ENCODE measurements at places on chromosomes 3 and 15.
A peak's percentile ranks its signal among the peaks of the same experiment; 100 is the strongest.

- no peak for DNase-seq
These were observed 49.8 kb downstream of the NIPA2 start for GRCh38 chr15:22888120-22888859.

DNA sequence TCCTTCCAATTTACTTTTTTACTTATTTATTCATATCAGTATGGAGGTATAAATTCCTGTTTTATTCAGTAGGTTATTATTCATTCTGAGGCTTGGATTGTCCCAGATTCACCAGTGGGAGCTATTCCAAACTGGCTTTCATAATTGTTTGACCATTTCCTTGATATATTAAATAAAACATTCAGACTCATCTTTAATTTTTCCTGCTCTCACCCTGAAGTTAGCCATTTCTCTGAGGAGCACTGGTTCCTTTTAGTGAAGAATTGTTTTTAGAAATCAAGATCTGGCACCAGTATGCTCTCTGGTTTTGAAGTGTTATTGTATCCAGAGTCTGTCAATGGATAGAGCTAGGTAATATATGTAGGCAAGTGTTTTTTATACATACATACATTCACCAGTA, 66.9 kb upstream of the DCBLD2 start:
- no peak for DNase-seq

DNA sequence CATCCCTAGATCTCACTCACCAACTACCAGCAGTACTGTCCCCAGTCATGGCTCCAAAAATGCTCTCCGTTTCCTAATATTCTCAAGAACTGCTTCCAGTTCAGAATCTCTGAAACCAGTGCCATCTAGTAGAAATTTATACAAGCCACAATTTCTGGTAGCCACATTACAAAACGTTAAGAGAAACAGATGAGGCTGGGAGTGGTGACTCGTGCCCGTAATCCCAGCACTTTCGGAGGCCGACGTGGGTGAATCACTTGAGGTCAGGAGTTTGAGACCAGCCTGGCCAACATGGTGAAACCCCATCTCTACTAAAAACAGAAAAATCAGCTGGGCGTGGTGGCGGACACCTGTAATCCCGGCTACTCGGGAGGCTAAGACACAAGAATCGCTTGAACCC, 78.4 kb upstream of the RAD18 start:
- no peak for DNase-seq

DNA sequence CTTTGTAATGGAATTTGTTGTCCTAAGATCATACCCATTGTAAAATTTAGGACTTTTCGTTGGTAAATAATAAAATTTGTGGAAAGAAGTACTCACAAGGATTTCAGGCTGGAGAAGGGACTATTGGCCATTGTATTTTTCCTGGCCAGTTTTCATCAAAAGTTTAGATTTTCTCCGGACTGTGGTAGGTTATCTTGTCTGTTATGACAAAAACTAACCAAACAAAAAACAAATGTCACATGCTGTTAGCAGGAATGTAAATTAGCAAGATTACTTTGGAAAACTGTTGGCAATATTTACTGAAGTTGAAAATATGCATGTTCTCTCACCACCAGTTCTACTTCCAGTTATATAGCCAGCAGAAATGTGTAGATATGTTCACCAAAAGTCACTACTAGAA, 27.8 kb downstream of the PDE8A start:
- DNase-seq: no peak

- no peak for DNase-seq
These were observed 56.0 kb upstream of the FAM3D start for GRCh38 chr3:58722561-58722960.

GRCh38 chr3:169668957-169669741, 5.6 kb upstream of the MECOM start:
- DNase-seq: no peak

DNA sequence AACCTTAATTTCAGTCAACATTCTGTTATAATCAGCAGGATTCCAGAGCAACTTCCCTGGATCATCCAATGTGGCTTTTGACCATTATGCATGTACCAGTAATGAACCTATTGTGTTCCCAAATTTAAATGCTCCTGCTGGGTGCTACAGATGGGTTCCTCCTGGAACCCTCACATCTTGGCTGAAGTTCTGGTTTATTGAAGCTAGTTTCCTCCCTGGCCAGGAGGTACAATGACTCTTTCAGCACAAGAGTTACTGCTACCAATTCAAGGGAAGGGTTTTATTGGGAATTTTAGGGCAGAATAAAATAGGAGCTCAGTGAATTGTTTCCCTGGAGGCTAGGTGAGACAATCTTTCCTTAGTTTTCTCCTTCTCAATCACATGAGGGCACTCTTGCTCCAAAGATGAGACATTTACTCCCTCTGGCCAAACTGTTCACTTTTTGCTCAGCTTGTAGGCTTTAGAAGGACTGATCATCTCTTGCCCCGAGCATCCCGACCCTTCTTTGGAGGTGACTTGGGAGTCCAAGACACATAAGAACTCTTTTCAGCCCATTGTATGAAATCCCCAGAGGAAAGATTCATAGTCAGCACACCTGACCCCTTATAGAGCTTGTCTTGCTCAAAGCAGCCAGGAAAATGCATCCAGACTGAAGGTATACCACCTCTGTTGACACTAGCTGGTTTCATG, 8.8 kb upstream of the NPHP3 start:
- no peak for DNase-seq

DNA sequence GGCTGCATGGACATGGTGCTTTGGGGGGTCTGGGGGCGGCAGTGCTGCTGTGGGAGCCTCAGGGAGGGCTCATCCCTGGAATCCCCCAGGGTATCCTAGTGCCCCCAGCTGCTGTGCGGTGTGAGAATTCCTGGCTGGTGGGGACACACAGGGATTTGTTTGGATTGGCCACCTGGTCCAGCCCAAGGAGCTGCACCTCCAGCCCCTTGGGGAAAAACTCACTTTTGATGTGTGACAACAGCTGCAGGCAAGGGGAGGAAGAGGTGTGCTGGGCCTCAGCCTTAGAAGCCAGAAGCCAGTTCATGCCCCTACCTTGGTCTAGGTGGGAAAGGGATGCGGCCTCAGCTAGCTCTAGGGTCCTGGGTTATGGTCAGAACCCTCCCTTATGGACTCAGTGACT, 8.4 kb upstream of the COMMD4 start:
- DNase-seq: no peak

- DNase-seq: no peak
These were observed 177.8 kb downstream of the KLF13 start for GRCh38 chr15:31504462-31504839.

DNA sequence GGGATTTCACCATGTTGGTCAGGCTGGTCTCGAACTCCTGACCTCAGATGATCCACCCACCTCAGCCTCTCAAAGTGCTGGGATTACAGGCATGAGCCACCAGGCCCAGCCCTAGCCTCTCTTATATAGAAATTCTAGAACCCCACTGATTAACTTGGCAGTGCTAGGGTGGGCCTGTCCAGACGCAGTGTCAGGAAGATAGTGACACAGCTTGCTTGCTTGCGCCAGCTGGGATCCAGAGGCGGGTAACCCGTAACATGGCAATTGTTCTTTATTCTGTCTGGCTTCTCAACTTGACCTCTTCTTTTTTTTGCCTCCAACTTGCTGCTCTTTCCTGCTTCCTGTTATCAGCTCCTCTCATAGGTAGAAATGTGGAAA, 16.2 kb downstream of the CEP19 start:
- no peak for DNase-seq

- DNase-seq: no peak
These were observed 90.6 kb downstream of the SLC9A9 start for GRCh38 chr3:143757691-143758090.

GRCh38 chr3:111667621-111668239, 72.6 kb upstream of the ZBED2 start:
- DNase-seq: peak; percentile 68

GRCh38 chr3:38360345-38360744, 13.8 kb downstream of the XYLB start:
- no peak for DNase-seq

DNA sequence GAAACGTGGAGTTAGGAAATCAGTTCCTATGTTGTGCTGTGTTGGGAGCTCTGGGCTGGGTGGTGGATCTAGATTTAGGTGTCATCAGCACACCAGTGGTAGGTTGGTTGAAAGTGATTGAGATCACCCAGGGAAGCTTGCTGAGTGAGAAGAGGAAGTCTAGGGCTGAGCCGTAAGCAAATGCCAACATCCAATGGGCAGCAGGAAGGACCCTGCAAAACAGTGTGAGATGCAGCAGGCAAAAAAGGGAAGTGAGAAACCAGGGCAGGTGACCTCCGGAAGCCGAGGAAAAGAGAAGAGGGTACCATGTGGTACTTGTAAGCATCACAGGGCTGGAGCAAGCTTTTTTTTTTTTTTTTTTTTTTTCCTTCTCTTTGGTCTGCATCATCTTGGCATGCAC, 15.9 kb upstream of the COPG1 start:
- DNase-seq: no peak

DNA sequence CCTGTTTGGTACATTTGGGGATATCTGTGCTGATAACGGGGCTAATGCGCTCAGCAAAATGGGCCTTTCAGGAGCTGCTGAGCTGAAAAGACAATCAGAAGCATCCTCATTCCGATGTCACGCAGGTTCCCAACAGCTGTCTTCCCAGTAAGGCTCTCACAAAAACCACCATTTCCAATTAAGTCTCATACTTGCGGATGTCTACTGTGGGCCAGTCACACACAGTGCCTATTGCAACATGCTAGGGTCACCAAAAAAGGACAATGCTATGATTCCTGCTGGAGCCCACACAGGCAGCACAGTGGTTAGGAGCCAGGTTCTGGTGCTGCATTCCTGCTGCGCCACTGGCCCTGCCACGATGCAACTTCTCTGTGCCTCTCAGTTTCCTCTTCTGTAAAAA, 16.4 kb upstream of the LDHAL6B start:
- no peak for DNase-seq

DNA sequence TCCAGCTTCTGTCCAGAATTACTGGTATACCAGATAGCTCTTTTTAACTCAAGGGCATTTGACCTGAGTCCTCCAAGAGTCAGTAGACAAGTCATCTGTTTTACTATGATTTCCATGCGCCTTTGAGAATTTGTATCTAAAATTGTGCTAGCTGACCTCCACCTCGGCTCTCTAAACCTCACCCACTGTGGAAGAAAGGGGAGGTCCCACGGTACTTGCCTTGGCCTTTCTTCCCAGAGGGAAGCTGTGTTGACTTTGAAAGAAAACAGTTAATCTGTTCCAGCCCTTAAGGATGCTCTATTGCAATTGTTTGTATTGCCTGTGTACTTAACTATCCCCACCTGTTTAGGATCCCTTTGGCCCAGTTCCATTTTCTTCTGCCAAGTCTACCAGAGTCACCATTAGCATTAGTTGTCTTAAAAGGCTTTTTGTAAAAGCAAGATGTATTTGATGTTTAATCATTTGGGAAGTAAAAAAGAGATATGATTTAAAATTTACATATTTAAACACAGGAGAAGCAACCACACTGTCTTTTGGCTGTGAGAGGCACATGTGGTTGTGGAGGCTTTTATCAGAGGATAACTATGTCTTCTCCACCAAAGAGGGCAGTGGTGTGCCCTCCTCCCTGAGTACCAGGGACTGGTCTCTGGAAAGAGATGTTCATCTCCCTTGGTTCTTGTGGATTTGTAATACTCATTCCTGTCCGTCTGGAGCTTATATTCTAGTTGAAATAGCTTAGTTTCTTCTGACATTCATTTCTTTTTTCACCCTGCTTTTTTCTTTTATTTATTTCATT, 88.8 kb downstream of the CRTC3 start:
- no peak for DNase-seq

- no peak for DNase-seq
These were observed 137.7 kb downstream of the IGF1R start for GRCh38 chr15:98785807-98786621.

DNA sequence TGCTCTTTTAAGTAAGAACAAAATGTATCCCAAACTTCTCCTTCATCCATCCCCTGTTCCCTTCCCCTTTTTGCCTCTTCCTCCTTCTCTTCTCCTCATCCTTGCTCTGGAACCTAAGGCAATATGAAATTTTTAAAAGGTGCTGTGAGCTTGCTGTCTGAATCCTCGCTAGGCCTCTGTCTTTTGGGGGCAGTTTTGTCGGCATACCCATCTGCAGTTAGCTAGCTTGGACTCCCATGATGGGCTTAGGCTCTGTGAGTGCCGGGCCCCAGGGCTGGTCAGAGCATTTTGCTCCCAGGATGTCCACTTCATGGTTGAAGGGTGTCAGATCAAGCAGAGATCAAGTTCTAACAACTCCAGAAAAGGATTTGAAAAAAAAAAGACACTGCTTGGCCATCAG, 18.6 kb downstream of the ZIC1 start:
- no peak for DNase-seq

GRCh38 chr15:65957451-65957850, 88.2 kb downstream of the RAB11A start:
- DNase-seq: no peak

DNA sequence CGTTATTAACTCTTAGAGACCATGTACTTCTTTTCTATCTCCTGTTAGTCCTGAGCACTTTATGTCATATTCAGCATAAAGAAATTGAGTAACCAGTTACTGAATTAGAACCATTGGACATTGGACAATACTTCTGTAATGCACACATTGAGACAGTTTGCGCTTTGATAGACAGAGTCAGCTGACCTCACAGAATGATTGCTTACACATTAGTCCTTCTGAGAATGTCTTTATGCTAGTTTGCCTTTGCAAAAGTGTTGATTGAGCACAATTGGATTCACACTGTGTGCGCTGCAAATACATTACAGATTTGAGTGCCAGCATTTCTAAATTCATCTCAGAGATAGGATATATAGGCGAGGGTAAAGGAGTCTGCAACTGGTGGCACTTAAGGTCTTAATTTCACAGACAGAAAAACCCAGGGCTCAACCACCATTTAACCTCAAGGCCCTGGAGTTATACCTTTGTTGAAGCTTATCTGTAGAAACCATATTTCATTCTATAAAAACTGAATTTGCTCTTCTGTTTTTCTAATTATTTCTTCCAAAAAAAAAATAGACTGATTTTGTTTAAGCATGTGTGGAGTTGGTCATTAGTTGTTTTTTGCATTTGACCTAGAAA, 3.8 kb downstream of the SERPINI1 start:
- no peak for DNase-seq

- DNase-seq: no peak
These were observed 932.8 kb downstream of the IGSF11 start for GRCh38 chr3:118101891-118102290.

GRCh38 chr3:154285221-154285620, 39.1 kb downstream of the DHX36 start:
- no peak for DNase-seq

DNA sequence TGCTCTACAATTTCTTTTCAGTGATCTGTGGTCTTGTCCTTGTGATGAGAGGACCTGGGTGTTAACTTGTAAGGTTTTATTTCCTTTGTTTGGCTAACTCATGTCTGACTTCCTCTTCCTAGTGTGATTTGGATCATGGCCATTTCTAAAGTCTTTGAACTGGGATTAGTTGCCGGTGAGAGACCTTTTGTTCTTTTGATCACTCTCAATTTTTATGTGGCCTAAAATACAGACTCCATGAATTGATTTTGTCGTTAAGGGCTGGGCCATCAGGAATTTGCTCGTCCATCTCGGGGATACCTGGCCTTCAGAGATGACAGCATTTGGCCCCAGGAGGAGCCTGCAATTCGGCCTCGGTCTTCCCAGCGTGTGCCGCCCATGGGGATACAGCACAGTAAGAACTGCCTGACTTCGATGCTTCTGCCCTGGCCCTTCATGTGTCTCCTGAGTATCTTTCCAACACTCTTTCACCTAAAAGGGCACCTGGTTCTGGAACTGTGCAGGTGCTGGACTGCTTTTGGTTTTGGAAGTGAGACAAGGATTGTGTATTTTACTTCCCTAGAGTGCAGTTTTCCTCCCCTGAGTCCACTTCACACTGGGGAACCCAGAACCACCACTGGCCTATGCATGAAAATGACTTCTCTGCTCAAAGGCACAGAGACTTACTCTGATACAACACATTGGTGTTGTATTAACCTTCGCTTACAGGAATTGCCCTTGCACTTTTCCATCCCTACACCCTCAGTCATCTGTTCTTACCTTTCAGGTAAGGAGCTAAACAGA, 13.1 kb upstream of the LRRC2 start:
- no peak for DNase-seq
